Thyroid gland (tissue), 4 donors: ENCODE measurements at places on chromosomes 1 and 21. TPM values are rescaled to one million over a fixed set of nuclear protein-coding genes. Genes with fewer than 3 reads are reported as not detected.
A peak's percentile ranks its signal among the peaks of the same experiment; 100 is the strongest.

DNA sequence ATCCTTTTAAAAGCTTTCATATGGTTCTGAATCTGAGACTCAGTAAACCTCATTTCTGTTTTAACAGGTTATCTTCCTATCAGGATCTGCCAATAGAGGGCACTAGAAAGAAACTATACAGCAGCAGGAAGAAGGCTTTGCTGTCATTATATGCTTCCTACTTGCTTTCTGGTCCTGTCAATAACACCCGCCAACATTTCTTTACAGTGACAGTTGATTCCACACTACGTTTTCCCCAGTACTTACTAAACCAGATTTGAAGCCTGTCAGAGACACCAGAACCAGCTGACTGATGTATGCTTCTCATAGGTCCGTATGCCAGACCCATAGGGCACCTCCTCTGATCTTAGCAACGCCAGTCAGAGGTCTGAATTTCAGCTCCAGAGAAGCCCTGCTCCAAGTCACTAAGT is 341.0 kb upstream of the NEGR1 start:
- peak; percentile 5 for DNase-seq

Gene C1QA
- total RNA-seq = 67.6 TPM

Gene AGL
- 28.4 TPM for total RNA-seq

DNA sequence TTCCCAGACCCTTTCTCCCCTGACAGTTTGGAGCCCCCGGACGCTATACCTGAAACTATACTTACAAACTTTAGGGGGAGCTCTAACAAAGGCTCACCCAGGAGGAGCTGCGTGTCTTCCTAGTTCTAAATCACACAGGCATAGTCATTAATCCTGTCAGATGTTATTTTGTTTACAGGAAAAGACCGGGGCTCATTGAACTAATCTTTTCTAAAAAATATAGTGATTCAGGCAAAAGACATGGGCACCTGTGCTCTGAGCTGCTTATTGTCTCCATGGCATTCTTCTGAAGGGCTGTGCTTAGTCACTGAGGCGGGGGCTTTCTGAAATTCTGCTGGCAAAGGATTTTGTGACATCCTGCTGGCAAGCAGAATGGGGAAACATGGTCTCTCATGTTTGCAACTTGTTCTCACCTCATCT is 1577.0 kb downstream of the NCAM2 start:
- DNase-seq = no peak

GRCh38 chr1:179803918-179804317 is 60.8 kb downstream of the FAM163A start:
- no peak for DNase-seq

DNA sequence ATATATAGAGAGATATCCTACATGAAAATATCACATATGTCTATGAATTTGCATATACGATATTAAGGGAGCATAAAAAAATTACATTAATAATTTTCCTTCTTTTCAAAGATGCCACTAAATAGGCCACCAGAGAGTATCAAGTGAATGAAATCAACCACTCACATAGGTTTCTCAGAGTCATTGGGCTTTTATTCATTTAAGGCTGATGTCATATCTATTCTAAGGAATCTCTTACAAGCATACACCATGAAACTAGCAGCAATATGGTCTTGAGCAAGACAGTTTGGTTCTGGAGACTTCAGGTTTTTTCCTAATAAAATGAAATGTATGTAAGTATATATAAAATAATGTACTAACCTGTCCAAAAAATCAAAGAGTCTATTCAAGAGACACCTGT is 420.4 kb downstream of the PLA2G4A start:
- no peak for DNase-seq

GRCh38 chr21:28018741-28019669 is 973.7 kb downstream of the LTN1 start:
- peak; percentile 10 for DNase-seq

DNA sequence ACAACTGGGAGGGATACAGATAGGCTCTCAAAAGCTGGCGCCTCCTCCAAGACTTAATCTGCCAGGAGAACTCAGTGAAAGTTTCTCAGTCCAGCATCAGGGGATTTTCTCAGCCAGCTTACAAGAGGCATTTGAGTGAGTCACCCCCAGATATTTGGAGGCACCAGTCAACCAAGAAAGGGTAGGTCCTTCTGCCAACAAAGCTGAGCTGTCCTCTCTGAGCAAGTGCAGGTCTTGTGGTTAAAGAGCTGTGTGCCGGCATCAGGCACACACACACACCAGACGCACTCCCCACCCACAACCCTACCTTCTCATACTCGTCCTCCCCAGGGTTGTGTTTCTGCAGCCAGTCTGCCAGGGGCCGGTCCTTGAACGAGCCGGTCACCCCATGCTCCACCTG is 27.0 kb upstream of the PPP1R15B start:
- DNase-seq = peak; percentile 20

DNA sequence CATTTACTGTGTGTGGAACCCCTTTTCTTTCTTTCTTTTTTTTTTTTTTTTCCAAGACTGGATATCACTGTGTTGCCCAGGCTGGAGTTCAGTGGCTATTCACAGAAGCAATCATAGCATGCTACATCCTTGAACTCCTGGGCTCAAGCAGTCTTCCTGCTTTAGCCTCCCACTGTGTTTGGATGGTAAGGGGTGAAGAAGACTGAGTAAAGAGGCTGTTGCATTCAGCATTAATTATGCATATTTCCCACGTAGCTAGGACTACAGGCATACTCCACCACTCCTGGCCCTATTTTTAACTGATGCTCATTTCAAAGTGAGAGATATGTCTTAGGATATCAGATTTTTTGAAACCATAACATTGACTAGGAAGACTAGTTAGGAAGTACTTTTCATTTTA is 39.5 kb downstream of the PHACTR4 start:
- no peak for DNase-seq

- no peak for DNase-seq
Measured at GRCh38 chr1:85174503-85174902, 26.3 kb downstream of the SYDE2 start.

- no peak for DNase-seq
Measured at GRCh38 chr1:30316056-30316455, 407.3 kb downstream of the MATN1 start.

DNA sequence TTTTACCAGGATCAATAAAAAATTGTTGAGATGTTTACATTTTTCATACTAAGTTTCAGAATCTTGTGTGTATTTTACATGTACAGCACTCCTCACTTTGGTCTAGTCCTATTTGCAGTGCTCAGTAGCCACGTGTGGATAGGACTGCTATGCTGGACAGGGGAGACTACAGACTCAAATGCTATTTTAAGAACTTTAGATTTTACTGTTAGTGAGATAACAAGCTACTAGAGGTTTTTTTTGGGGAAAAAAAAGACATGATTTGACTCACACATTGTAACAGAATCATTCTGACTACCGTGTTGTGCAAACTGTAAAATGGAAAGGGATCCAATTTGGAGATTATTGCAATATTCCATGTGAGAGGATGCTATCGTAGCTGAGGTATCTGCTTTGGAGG is 418.9 kb upstream of the PRMT6 start:
- no peak for DNase-seq

DNA sequence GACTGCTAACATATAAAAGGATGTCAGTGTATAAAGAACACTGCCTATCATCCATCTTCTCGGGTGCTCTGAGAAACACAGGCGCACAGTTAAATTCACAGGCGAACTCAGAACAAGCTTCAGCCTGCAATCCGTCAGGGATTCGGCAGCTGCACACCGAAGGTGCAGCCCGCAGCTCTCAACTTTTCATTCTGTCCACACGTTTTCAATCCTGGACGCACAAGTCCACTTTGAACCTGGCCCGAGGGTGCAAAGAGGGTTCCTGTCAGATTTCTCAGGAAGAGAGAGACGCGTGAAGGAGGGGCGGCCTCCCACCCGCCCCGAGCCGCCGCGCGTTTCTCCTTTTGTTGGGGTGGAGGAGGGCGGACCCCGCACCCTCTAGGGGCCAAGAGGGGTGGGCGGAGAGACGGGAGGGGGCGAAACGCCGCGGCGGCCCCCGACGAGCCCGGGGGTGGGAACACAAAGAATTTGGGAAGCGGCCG is 724 bp downstream of the DOCK7 start:
- peak; percentile 39 for DNase-seq

DNA sequence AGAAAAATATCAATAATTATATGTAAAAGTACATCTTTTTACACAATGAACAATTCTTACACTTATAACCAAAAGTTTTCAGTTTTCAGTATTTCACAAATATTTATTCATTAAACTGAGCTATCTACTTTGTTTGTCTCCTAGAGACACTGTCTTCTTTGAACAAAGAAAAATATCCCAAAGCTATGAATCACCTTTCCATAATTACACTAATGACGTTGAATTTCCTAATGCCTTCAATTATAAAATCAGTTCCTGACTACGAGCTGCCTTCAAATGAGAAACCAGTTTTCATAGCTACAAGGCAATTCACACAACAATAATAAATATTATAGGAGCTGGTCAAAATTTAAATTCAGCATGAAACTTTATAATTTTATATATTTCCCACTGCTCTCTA is 201.8 kb upstream of the BRINP3 start:
- DNase-seq = no peak

DNA sequence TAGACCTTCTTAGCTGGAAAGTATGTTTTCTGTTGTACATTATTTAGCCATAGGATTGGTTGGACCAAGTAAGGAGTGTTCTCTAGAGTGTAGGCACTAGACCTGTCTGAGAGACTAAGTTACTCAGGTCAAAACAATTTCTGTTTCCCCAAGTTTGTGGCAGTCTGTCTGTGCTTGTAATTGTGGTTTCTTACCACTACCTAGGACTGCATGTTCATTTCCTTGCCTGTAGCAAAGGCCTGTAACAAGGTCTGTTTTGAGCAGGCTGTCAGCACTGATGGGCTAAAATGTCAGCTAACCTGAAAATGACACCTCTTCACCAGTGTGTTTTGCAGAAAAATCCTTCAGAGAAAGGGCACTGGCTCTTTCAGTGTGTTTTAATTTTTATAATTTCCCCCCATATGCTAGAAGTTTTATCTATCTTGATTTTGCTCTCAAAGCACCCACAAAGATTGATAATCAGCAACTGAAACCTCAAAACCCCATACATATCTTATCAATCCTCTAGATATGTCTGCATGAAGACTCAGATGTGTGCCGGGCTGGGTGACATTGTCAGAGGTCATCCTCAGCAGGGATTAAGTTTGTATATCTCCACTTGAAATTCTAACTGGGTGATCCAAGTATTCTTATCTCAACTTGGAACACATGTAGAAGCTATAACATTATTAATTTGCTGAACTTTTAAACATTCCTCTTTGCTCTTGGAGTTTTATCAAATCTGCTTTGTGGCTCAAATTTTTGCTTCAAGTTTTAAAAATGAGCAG is 50.7 kb upstream of the ST6GALNAC3 start:
- no peak for DNase-seq

GRCh38 chr1:96306809-96307560 is 414.6 kb upstream of the PTBP2 start:
- no peak for DNase-seq

DNA sequence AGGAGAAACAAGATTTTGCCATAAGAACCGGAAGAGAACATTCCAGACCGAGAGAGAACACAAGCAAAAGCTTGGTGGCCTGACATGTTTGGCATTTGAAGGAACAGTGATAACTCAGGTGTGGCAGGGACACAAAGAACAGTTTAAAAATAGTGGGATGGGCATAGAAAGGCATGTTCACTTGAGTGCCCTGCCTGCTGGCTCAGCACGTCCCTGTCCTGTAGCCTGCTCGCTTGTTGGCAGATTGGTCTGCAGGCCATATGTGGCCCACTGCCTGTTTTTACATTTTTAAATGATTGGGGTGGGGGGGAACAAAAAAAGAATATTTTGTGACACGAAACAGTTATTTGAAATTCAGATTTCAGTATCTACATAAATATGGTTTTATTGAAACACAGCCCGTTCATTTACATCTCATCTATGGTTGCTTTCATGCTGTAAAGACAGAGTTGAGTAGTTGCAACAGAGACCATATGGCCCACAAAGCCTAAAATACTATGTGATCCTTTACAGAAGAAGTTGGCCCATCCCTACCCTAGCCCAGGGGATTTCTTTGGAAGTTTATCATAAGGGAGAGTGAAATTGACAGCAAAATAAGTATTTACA is 100.7 kb downstream of the RGL1 start:
- peak; percentile 36 for DNase-seq

Gene AVPR1B
- total RNA-seq = 0.11 TPM

Gene MGST3
- total RNA-seq = 352 TPM

GRCh38 chr1:224266915-224267856 is 62.8 kb downstream of the NVL start:
- no peak for DNase-seq
